Uterus (tissue), 4 donors: ENCODE measurements at places on chromosomes 2 and 18. TPM values are rescaled to one million over a fixed set of nuclear protein-coding genes. Genes with fewer than 3 reads are reported as not detected.

C2orf72 gene
- not detected for total RNA-seq

ASB18 gene
- not detected for total RNA-seq

SULT1C2 gene
- total RNA-seq = not detected

KLHL30 gene
- not detected for total RNA-seq

GRCh38 chr2:231640241-231640640 is 47.6 kb downstream of the TEX44 start:
- DNase-seq = no peak

- DNase-seq = no peak
Measured at GRCh38 chr2:32532961-32533360, 94.9 kb upstream of the TTC27 start.
